ENCODE measurements at places on chromosomes 1 and 21. TPM values are rescaled to one million over a fixed set of nuclear protein-coding genes. Genes with fewer than 3 reads are reported as not detected.

DNA sequence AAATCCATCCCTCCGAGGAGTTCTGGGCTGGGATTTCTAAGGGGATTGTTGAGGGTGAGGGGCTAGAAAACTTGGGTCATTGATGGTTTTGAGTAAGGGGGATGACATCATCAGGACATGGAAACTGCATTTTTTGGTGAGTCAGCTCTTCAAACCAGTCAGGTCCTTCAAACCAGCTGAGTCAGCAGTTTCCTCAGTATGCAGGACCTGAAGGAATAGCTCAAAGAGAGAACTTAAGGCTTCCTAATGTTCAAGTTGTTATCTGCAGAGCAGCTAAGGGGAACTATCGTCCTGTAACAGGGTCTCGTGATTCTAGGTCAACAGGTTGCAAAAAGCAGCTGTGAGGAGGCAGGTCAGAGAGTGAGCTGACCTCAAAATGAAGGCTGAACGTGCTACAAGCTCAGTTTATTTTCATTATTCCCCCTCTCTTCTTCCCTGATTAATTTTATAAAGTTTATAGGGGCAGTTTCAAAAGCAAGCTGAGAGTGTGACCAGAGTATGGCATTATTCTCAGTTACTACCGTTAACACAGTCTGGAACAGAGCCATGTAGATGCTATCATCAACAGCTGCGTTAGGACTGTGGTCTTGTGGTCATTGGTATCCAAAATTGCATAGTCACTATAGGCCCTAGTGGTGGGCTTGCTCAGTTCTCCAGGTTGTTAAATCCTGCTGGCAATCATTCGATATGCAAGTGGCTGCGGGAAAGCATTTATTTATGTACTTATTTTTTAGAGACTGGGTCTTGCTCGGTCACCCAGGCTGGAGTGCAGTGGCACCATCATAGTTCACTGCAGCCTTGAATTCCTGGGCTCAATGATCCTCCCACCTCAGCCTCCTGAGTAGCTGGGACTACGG, 10.7 kb upstream of the SDC3 start:
- no peak for DNase-seq

Gene PTPRC
- 5.4 TPM for polyA plus RNA-seq

DNA sequence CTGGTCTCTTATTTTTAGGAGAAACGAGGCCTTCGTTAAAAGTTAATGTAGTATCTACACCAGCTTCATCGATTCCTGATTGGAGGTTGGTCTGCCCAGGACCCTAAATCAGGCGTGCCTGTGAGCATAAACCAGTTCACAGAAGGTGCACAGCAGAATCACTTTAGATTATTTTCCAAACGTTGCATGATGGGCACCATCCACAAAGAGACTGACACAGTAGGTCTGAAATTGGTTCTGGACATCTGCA, 256 bp upstream of the TARBP1 start:
- DNase-seq = no peak

Gene DENND2D
- polyA plus RNA-seq = 15.1 TPM

DNA sequence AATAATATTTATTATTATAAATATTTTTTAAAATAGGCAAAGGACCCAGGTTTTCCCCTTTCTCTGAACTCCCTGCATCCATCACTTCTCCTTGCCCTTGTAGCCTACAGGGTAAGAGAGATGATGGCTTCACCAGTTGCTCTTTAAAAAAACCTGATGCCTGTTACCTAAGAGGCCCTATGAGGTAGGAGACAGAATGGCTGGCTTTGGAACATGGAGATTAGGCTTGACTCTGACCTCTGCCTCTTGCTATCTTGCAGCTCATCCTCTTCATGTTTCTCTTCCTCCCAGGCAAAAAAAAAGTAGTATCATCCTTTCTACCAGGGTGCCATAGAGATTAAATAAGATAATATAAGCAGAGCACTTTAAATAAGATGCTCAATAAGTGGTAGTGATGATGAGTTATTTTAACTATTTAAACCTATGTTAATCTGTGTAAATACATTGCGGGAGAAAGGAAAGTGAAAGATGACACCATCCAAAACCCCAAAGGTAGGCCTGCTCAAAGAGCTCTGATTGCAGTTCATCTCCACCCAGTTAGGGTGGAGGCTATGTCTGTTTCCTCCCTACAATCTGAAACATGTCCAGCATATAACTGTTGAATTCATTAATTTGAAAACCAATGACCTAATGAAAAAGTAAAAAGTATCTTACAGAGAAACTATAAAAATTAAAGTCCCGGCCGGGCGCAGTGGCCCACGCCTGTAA, 51.8 kb downstream of the RGS2 start:
- no peak for DNase-seq

DNA sequence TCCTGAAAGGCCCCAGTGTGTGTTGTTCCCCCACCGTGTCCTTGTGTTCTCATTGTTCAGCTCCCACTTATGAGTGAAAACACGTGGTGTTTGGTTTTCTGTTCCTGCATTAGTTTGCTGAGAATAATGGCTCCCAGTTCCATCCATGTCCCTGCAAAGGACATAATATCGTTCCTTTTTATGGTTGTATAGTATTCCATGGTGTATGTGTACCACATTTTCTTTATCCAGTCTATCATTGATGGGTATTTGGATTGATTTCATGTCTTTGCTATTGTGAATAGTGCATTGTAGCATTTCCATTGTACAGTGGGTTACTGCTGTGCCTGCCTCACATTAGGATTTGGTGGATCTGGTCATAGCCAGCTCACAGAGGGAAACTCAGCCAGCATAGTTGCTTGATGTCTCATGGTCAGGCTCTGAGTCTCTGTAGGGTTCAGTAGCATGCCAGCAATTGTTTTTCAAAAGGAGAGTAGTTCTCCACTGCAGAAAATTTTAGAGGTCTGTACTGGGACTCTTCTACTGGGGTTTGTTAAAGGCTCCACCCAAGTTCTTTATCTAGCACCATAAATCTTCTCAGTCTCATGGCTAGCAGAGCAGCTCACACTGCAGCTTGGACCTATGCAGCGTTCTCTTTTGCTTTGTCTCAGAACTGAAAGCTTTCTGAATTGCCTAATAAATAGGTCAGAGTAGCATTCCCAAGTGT, 41.0 kb downstream of the RUNX3 start:
- no peak for DNase-seq

DNA sequence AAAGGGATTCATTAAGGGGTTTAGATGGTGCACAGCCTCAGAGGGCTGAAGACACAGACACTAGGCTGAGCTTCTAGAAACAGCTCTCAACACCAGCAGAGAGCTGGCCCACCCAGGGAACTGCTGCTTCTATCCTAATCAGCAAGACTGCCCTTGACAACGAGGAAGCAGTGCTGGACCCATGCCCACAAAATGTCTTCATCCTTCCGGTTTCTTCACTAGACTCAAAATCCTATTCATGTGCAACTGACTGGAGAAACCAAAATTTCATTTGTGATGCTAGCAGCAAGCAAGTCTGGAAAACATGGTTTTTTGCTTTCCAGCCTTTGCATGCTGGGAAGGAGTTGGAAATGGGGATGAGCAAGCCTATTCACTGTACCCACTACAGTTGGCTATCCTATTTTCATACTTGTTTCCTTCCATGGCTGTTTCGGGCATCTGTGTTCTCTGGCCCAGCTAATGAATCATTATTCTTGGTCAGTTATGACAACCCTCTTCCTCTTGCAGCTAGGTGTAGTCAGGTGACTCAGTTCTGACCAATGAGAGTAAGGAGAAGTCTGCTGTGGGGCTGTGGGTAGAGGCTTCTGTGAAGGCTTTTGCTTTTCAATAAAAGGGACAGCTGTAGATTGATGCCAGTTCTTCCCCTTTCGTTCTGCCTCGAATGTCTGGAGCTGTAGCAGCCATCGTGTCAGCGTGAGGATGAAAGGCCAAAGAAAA, 14.6 kb upstream of the TMEM61 start:
- DNase-seq = no peak

DNA sequence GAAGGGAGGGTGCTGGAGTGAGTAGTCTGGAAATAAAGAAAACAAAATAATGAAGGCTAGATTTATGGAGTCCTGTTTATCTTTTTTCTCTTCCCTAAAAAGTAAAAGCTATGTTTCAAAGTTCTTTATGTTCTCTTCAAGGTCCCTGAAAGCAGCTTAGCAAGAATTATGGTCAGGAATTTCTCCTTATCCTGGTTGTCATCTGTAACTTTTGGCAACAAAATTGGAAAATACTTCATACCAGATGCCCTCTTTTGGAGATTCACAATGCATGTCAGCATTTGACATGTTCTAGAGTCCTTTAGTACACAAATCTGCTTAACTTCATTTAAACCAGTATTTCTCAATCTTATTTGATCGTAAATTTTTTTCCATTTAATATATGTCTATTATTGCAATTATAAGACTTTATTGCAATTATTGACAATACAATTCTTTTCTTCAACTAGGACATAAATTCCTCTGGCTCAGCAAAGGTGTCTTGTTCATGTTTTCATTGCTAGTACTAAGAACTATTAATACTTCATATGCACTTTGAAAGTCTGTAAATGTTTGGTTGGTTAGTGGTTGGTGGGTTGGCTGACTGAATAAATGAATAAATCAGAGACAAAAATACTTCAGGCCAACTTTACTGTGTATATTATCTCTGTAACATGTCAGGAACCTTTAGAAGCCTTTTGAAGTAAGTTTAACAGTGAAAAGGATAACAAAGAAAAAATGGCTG, 101.5 kb downstream of the ATP1B1 start:
- no peak for DNase-seq

Gene ACTL8
- polyA plus RNA-seq = not detected

Gene TSSK3
- polyA plus RNA-seq = 3.6 TPM

DNA sequence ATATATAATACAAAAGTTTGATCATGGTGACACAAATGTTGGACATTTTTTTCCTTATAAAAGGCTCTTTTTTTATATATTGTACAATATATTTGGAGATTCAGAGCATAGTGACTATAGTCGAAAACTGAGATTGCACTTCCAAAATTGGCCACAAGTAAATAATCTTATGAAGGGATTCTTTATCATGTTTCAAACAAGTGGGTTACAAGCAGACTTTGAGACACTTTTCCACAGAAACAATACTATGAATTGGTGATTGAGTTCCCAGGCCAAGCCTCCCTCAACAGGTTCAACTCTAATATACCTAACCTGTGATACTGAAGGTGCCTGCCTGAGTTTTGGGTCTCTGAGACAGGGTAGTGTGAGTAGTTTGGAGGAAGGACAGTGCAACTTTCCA, 13.8 kb downstream of the LEPR start:
- DNase-seq = no peak

GRCh38 chr1:54310439-54311328, 95.5 kb downstream of the SSBP3 start:
- no peak for DNase-seq

- peak; percentile 54 for DNase-seq
Observed at GRCh38 chr1:208528578-208529240, 284.5 kb upstream of the PLXNA2 start.

Gene BCAS2
- polyA plus RNA-seq = 74.3 TPM

GRCh38 chr1:35269201-35269988, 886 bp downstream of the ZMYM4 start:
- DNase-seq = no peak

DNA sequence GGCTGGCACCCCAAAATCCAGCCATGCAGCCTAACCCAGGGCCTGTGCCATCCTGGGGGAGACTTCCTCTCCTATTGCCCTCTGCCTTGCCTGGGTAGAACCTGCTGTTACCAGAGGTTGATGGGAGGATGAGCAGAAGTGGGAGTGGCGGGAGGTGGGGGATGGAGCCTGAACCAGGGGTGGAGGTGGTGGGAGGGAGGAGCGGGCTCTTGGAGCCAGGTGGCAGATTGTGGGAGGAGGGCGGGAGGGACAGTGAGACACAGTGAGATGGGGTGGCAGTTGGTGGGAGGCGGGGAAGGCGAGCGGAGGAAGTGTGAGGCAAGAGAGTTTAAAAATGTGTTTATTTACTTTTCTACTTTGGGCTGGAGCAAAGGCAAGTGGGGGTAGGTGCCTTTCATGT, 87.3 kb downstream of the KCNJ6 start:
- DNase-seq = no peak

Gene AVPR1B
- 0.95 TPM for polyA plus RNA-seq

GRCh38 chr1:109722908-109723691, 11.0 kb downstream of the GSTM5 start:
- DNase-seq = no peak

GRCh38 chr1:150149271-150150132, at the start of gene PLEKHO1:
TSS of gene PLEKHO1 (plus strand) at chr1:150149916. CDS start at chr1:150150258, 342 bp downstream.
- DNase-seq = no peak

DNA sequence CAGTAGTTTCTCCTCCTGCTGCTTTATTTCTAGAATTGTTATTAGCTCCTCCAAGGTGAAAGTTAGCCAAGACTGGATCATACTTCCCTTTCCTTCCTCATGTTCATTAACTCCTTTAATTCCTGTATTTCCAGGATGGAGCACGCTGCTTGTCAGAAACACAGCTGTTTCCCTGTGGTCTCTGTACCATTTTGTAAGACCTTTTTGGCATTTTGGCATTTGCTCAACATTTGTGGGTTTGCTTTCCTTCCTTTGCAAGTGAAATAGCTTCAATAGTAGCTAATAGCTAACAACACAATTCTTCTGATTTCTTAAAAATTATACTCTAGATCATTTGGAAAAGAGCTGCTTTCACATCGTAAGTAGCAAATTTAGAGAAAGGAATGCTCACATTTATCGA, 44.3 kb upstream of the HPDL start:
- DNase-seq = no peak

DNA sequence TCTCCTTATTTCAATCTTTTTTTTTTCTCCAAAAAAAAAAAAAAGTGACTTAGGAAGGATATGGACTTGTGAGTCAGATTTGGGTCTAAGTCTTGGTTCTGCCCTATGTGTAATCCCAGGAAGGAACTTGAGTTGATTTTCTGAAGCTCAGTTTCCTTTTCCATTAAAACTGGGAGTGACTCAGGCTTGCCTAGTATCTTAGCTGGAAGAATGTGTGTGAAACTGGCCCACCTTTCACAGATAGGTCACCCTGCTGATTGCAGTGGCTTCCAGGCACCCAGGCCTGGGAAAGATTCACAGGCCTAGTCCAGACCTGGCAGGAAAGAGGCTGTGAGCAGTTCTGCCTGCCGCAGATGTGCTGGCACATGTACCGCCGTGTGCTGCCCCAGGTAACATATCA, 218.3 kb upstream of the HOOK1 start:
- DNase-seq = no peak

Gene RABGGTB
- polyA plus RNA-seq = 102 TPM

Gene CHIA
- not detected for polyA plus RNA-seq

GRCh38 chr21:38646213-38646837, 148.0 kb upstream of the ERG start:
- DNase-seq = no peak

- no peak for DNase-seq
Observed at GRCh38 chr1:72140222-72140621, 142.1 kb downstream of the NEGR1 start.

Gene AGMAT
- polyA plus RNA-seq = 30.6 TPM
